ENCODE measurements at places on chromosomes 13 and 19. TPM values are rescaled to one million over a fixed set of nuclear protein-coding genes. Genes with fewer than 3 reads are reported as not detected.

- no peak for ATAC-seq
These were observed 59.2 kb downstream of the GJA3 start for GRCh38 chr13:20101467-20102316.

- no peak for ATAC-seq
These were observed 15.0 kb upstream of the SLC35E1 start for GRCh38 chr19:16586991-16587832.

DNA sequence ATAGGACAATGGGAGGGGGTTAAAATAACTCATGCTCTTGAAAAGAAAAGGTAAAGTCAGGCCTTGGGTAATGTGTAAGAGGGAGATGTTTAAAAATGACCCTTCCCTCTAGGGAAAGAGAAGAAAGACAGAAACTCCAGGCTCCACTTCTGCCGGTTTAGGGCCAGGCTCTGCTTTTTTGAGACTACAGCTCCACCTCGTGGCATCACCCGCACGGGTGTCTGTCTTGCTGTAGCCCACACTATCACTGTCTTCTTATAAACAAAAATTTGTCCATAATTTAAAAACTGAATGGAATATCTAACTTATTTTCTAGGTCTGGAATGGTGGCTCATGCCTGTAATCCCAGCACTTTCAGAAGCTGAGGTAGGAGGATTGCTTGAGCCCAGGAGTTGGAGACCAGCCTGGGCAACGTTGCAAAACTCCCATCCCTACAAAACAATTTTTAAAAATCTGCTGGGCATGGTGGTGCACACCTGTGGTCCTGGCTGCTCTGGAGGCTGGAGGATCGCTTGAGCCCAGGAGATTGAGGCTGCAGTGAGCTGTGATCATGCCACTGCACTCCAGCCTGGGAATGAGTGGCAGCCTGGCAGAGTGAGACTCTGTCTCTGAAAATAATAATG, 65.1 kb upstream of the GTF3A start:
- peak; percentile 64 for ATAC-seq

DNA sequence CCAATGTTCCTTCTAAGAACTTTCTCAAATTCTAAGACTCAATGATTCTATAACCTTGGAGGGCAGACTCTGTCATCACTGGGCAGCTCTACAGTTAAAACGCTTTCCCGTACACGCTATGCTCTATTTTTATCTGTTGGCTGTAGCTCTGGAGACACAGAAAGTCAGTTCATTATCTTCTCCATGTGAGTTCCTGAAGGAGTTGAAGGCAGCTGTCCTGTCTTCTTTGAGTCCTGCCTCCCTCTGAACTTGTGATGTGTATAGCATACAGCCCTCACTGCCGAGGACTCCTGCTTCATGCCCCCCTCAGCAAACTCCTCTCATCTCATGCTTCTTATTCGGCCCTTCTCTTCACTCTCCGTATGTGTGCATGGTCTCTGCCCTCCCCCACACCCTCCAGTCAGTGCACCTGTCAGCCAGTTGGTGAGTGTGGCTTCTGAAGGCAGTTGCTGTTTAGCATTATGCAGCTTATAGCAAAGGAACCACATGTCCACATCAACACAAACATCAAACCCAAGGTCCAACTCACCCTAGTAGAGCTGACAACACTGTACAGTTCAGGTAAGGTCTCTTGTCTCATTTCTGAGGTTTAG, 504.9 kb downstream of the DIAPH3 start:
- ATAC-seq = no peak

DNA sequence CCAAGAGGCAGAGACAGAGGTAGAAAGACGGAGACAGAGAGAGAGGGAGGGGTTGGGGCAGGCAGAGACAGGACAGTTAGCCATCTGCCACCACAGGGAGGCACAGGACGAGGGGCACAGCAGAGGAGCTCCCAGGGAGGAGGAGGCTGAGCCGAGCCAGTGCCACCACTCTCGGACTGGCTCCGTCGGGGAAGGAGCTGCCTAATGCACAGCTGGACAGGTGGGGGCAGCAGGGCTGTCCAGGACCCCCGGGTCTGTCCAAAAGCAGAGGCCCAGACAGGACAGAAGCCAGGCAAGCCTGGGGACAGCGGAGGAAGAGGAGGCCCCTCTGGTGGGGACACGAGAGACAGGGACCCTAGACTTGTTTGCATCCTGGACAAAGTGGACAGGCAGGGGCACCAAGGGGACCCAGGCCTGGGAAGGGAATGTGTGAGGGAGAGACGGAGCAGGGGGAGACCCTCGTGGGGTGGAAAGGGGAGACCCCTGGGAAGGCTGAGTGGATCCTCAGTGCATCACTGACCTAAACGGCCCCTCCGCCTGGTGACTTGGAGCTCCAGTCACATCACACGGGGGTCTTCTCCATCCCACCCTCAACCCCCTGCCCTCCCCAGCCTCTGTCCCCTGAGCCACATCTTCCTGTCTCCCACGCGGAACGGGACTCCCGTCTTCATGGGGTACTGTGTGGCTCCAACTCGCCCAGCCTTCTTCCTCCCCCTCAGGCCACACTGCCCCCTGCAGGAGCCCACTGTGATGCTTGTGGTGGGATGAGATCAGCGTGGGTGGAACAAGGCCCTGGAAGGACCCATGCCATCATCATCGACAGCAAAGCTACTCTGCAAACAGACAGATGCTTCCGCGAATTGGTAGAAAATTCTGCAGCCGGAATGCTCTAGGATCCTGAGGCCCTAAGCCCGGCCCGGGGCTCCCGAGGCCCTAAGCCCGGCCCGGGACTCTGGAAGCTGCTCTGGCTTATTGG, 915 bp downstream of the F10 start:
- peak; percentile 56 for ATAC-seq

DNA sequence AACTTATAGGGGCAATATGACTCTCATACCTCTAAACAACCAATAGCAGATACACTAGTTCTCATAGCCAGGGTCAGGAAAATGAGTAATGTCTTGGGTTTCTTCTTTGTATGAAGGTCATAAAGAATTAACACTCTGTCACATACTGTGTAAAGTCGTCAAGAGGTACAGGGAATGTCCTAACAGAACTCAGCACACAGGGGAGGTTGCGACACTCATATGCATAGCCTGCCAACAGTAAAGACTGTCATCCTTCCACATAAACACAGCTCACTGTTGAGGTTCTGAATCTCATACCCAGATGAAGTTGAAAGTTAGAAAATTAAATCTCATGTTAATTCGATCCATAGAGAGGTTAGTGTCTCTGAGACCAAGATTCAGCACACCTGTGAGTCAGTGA, 34.2 kb upstream of the ZNF254 start:
- ATAC-seq = no peak

DNA sequence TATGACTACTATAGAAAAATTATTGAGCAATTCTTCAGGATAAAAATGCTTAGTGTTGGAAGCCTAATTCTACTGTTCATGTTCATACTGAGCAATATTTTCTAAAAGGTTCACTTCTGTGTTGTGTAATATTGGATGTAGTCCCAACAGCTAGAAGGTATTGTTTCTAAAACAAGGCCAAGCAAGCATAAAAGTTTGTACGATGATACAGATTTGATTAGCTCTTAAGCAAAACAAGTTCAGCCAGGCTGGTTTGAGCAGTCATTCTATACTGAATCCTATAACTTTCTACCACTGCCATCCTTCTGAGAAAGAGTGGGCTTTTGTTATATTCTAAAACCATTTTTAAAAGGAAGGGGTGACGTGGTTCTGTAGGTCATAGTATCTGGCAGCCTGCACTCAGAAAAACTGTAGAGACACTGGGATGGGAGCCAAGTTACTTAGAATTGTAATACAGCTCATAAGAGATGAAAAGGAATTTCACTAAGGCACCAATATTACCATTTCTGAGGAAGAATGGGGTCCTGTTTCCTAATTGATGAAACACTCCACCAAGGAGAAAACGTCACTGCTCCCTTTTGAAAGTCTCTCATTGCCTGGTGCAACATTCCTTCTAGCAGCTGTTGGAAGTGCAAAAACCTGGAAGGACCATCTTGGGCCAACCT, 275.0 kb upstream of the DACH1 start:
- peak; percentile 84 for ATAC-seq

DNA sequence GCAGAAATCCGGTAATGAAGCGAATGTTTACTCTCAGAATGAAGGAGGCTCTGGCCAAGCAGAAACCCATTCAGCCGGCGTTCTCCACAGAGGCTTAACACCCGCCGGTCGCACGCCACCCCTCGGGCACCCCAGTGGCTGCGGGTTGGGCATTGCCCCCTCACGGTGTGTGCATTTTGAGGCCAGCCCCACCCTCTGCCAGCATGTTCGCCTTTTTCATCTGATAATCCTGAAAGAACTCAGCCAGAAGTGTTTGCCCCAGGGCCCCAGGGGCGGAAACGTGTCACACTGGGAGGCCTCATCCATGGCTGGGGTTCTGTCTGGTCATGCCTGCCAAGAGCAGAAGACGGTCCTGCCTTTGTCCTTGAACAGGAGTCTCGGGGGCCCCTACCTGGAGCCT, 34.2 kb downstream of the COMP start:
- ATAC-seq = no peak

DNA sequence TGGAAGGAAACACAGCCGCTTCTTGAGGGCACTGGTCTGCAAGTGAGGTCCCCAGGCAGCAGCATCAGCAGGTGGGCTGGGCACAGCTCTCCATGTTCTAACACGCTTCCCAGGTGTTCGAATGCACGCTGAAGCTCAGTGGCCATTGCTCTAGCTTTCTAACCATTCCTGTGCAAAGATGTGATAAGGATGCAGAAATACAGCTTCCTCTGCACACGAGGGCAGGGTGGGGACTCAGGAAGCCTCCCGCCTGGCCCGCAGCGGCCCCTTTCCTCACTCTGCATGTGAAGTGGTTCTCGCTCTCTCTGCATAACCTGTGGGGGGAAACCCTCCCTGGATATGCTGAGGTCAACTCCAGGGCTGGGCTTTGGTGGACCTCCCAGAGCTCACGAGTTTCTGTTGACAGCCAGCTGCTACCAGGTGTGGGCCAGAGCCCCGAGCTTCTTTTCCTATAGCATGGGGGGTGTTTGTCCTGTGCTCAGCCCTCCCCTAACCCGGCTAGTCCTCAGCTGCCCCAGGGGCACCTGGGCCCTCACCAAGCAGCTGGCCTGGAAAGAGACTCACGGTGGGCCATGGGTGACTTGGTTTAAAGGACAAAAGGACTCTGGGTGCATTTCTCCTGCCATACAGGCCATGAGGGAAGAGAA, 168.2 kb downstream of the TEX29 start:
- no peak for ATAC-seq

GRCh38 chr13:113905942-113906341, 42.1 kb upstream of the GAS6 start:
- no peak for ATAC-seq

- ATAC-seq = no peak
These were observed 504.6 kb upstream of the KLHL1 start for GRCh38 chr13:70612881-70613280.

DNA sequence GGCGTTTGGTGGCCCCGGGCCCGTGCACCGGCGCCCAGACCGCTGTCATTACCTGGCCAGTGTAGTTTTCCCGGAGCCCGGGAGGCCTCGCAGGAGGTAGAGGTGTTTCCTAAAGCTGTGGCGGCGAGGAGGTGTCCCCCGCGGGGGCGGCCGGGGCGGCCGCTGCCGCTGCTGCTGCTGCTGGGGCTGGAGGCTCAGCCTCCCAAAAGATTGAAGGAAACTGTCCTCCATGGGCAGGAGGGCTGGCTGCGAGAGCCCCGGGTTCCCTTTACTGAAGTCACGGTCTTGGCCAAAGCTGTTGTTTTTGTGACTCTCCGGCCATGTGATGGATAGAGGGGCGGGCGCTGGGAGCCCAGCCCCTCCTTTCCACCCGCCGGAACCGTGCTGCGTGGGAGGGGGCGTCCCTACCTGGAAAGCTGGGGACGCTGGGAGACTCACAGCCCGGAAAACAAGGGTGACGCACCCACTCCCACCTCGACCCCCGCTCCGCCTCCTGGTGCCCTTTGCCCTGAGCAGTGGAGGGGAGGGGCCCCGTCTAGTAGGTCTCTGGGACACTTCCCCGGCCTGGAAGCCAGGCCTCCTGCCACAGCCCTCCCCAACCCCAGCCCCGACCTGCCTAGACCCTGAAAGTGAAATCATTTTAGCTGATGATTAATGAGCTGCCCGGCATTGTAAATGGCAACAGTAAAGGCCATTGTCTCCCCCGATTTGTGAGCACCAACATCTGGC, at the start of gene N4BP2L1:
Gene N4BP2L1 (minus strand): TSS at position 279 of the 729 bp plus-strand sequence. CDS start 48 bp downstream, at position 231.
- ATAC-seq = peak; percentile 84

- no peak for ATAC-seq
These were observed 163.5 kb upstream of the TUBA3C start for GRCh38 chr13:19345158-19345557.

- no peak for ATAC-seq
These were observed 15.4 kb downstream of the CEBPG start for GRCh38 chr19:33388725-33389420.

- ATAC-seq = no peak
These were observed 52.0 kb upstream of the TNFRSF19 start for GRCh38 chr13:23518231-23518630.

- peak; percentile 12 for ATAC-seq
These were observed 8.7 kb downstream of the ZNF865 start for GRCh38 chr19:55613930-55614710.

DNA sequence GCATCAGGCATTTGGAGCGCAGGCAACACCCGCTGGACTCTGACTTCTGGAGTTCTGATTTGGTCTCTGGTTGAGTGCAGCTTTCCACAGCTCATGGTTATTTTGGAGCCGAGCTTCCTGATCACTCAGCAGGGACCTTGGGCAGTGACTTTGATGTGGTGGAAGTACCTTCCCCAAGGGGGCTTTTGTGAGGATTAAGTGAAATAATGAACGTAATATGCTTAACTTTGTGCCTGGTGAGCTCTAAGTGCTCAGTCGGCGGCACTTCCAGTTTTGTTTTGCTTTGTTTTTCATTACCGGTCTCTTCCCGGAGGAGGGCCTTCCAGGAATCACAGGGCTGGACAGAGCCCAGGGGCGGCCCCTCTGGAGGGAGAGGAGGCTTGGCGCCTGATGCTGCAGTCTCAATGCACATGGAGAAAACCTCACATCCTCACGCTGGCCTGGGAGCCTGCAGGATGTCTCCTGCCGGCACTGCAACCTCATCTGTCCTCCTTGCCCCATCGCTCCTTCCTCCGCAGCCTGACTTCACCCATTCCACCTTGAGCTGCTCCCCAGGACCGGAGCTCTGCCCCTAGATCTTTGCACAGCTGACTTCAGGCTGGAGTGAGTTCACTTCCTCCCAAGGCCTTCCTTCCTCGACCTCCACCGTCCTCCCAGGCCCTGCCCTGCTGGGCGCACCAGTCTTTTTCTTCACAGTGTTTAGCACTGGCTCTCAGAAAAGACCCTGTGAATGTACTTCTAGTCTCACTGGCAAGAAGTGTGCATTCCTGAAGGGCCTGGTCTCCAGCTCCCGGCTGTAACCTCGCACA, 1.5 kb downstream of the PLEKHF1 start:
- ATAC-seq = no peak

GRCh38 chr13:90798381-90798780, 549.1 kb upstream of the MIR17HG start:
- ATAC-seq = no peak

GRCh38 chr13:32048816-32049215, 17.2 kb downstream of the FRY start:
- no peak for ATAC-seq

GRCh38 chr19:4639531-4640246, 373 bp downstream of the TNFAIP8L1 start:
- ATAC-seq = no peak

GRCh38 chr19:45767410-45767880, 1.6 kb downstream of the SIX5 start:
- peak; percentile 12 for ATAC-seq

PLPP2 gene
- total RNA-seq = 5.0 TPM

CERS1 gene
- total RNA-seq = 16.0 TPM

ACP7 gene
- total RNA-seq = 0.24 TPM

CATSPERD gene
- not detected for total RNA-seq

UQCRFS1 gene
- 29.7 TPM for total RNA-seq

LPAR6 gene
- total RNA-seq = 5.0 TPM

C19orf81 gene
- not detected for total RNA-seq

ZNF57 gene
- 10.1 TPM for total RNA-seq

NRTN gene
- total RNA-seq = not detected
